ENCODE measurements at places on chromosomes 1 and 21.

GRCh38 chr1:54980528-54981241 lies at the start of gene TMEM61:
Gene TMEM61 (plus strand): TSS chr1:54980628. CDS start chr1:54981066, 438 bp downstream.
- DNase-seq, result no peak

- DNase-seq, result no peak
Observed at GRCh38 chr1:69263921-69264391, 303.8 kb upstream of the LRRC7 start.

GRCh38 chr1:29520571-29521437 lies 284.5 kb downstream of the PTPRU start:
- DNase-seq, result no peak

GRCh38 chr1:113091988-113092594 lies 19.1 kb downstream of the LRIG2 start:
- no peak for DNase-seq

GRCh38 chr1:183983371-183984105 lies 54.0 kb downstream of the COLGALT2 start:
- DNase-seq, result no peak

DNA sequence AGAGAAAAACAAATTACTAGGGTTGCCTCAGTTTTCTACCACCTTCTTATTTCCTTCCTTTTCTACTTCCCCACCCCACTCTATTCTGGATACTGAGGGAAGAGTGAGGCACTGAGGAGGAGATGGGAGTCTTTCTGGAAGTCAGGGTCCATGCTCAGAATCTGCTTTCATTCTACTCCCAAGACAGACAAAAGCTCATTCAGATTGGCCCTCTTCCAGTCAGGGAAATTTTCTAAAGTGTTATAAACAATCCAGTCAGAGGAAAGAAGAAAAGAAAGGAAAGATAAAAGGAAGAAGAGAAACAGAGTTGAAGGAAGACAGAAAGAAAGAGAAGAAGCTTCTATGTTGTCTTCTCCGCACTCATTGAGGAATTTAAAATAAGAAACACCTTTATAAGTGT lies 228.6 kb downstream of the COP1 start:
- no peak for DNase-seq

DNA sequence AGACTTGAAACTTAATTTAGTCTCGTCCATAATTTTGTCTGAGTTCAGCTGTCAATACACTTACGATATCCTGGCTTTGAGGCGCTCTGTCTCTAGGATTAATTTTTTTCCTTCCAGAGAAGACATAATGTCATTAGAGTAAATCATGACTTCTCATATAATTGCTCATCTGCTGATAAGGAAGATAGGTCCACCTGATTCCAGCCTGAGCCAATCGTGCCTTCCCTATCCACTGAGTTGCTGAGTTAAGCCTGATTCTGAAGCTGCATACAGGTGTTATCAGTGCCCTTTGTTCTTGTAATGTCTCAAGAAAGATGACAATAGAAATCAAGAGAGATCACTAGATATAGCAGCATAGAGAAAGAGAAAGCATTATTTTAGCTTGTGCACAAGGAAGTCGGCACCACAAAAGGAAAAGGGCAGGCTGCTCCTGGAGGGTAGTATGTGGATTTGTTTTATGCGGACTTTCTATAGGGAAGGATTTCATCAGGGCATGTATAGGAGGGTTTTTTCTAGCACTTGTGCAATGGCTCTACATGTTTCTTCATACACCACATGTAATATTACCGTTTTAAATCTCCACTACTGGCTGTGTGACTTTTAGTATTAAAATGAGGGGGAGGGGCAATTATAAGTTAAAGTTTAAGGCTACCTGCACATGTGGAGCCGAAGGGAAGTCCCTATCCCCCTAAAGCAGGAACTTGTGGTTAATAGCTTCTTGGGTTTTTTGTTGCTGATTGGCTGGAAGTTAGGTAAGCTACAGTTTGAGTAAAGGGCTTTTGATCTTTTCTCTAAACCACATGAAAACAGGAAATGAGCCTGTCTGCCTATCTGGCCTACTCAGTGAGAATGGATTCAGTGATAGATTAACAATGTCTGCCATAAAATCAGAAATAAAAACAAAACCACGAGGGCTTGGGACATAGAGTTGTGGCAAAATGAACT lies 133.4 kb downstream of the PLPPR5 start:
- peak; percentile 39 for DNase-seq

GRCh38 chr1:189970331-189971230 lies 507.1 kb downstream of the BRINP3 start:
- no peak for DNase-seq

GRCh38 chr1:70361727-70362398 lies 7.3 kb upstream of the ANKRD13C start:
- DNase-seq, result no peak

GRCh38 chr1:155124503-155125463 lies 2.9 kb upstream of the EFNA1 start:
- DNase-seq, result no peak

- no peak for DNase-seq
Observed at GRCh38 chr1:30745834-30746208, 11.8 kb downstream of the LAPTM5 start.

- DNase-seq, result no peak
Observed at GRCh38 chr1:11428789-11429188, 50.2 kb upstream of the DISP3 start.

- DNase-seq, result no peak
Observed at GRCh38 chr1:200958597-200958996, 63.9 kb downstream of the INAVA start.

DNA sequence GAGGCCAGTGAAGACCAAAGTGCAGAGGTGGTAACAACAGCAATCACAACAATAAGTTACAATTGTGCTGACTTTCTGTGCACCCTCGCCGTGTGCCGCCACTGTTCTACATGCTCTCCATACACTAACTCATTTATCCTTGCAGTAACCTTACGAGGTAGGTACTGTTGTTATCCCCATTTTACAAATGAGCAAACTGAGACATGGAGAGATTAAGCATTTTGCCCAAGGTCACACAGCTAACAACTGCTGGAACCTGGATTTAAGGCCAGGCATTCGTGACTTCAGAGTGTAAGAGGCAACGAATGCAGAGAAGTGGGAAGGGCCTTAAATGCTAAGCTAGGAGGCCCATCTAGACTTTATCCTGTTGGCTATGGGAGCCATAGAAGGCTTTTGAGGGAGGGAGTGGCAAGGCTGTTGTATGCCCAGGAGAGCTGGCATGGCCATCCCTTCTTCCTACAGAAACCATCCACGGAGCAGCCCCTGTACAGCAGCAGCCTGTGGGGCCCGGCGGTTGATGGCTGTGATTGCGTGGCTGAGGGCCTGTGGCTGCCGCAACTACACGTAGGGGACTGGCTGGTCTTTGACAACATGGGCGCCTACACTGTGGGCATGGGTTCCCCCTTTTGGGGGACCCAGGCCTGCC lies 36.6 kb downstream of the AZIN2 start:
- no peak for DNase-seq

GRCh38 chr21:41460578-41461527 lies 34.8 kb downstream of the MX1 start:
- peak; percentile 44 for DNase-seq

DNA sequence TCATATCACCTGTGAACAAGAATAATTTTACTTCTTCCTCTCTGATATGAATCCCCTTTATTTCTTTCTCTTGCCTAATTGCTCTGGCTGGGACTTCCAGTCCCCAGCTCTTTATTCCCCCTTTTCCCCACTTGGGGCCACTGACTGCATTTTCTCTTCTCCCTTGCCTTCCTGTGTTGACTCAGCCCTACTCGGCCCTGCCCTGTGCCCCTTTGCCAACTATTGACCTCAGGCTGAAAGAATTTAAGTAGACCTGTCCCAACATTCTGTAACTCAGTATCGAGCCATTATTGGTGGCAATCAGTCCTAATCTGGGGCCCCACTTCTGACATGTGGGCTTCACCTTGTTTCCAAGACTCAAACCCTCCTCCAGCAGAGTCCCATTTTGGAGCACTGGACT lies 60.6 kb upstream of the STUM start:
- no peak for DNase-seq

Measured in activated CD4-positive, alpha-beta T cell treated with anti-CD3 and anti-CD28 coated beads for 4 hours (primary cell).